Activated naive CD8-positive, alpha-beta T cell treated with anti-CD3 and anti-CD28 coated beads, Interleukin-2, amount 50 U/mL, for 24 hours (primary cell): ENCODE measurements at places on chromosomes 13 and 19.

DNA sequence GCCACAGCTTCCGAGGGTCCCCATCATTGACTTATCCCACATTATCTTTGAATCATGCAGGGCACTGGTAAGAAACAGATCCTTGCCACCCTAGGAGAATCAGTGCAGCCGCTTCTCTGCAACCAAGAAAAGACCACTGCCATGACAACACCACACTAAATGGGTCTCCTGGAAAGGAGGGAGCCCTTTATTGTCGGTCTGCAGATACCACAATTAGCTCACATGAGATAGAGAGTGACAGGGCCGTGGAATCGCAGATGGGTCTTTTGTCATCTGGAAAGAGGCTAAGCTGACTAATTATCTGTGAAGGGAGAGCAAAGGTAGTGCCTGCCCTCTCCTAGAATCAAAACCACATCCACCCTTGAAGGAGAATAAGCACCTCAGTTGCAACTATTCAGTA, 178.3 kb upstream of the MYO16 start:
- H3K4me3 ChIP-seq, result no peak overlapping the region
- no peaks in the 10 kb centered on the region for H3K4me1 ChIP-seq
- no peaks in the 10 kb centered on the region for H3K27me3 ChIP-seq

- H3K27me3 ChIP-seq, result no peaks in the 10 kb centered on the region
- H3K4me3 ChIP-seq, result no peak overlapping the region
- no peaks in the 10 kb centered on the region for H3K36me3 ChIP-seq
These were observed 482.2 kb downstream of the SLITRK5 start for GRCh38 chr13:88153353-88153752.

DNA sequence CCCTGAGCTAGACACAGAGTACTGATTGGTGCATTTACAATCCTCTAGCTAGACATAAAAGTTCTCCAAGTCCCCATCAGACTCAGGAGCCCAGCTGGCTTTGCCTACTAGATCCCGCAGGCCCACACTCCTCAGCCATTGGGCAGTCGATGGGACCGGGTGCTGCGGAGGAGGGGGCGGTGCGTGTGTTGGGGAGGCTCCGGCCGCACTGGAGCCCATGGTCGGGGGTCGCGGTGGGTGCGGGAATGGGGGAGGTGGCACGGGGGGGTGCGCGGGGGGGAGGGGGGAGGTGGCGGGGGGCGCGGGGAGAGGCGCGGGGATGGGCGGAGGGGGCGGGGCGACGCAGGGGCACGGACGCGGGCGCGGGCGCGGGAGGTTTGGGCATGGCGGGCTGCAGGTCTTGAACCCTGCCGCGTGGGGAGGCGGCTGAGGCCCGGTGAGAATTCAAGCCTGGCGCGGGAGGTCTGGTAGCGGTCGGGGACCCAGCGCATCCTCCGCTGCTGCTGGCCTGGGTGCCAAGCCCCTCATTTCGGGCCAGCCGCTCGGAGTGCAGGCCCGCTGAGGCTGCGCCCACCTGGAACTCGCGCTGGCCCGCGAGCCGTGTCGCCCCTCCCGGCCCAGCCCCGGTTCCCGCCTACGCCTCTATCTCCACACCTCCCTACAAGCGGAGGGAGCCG, 674.1 kb downstream of the SLITRK5 start:
- H3K27me3 ChIP-seq, result no peaks in the 10 kb centered on the region
- no peak overlapping the region for H3K27ac ChIP-seq
- no peaks in the 10 kb centered on the region for H3K36me3 ChIP-seq
- DNase-seq, result no peak
- H3K4me3 ChIP-seq, result no peak overlapping the region

DNA sequence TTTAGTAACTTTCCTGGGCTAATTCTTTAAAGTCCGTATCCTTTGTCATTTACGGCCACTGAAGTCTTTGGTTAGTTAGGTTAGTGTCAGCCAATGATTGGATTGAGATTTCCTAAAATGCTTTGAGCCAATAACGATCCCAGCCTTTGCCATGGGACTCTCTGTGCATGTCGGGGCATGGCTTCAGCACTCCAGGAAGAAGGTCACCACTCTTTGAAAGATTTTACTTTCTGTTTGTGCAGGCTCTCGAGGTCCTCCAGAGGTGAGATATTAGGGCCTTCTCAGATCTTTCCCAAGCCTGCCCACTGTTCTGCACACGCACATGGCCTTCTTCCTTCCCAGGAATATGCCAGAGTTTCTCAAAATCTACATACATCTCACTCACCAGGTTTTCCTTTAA, 153.7 kb upstream of the ARGLU1 start:
- no peak for DNase-seq
- H3K27me3 ChIP-seq, result no peaks in the 10 kb centered on the region
- H3K4me1 ChIP-seq, result no peaks in the 10 kb centered on the region
- no peak overlapping the region for H3K4me3 ChIP-seq
- H3K36me3 ChIP-seq, result no peaks in the 10 kb centered on the region
- no peak overlapping the region for H3K27ac ChIP-seq

- no peaks in the 10 kb centered on the region for H3K27me3 ChIP-seq
- H3K36me3 ChIP-seq, result no peaks in the 10 kb centered on the region
- DNase-seq, result no peak
- H3K27ac ChIP-seq, result no peak overlapping the region
- no peaks in the 10 kb centered on the region for H3K4me1 ChIP-seq
- no peak overlapping the region for H3K4me3 ChIP-seq
These were observed 117.4 kb downstream of the TRPC4 start for GRCh38 chr13:37752146-37752545.

- no peaks in the 10 kb centered on the region for H3K4me1 ChIP-seq
- H3K4me3 ChIP-seq, result no peak overlapping the region
- no peaks in the 10 kb centered on the region for H3K27me3 ChIP-seq
- H3K27ac ChIP-seq, result no peak overlapping the region
These were observed 29.7 kb downstream of the MCF2L start for GRCh38 chr13:112998521-112999280.

- DNase-seq, result peak; percentile 83
- H3K36me3 ChIP-seq, result no peaks in the 10 kb centered on the region
- H3K4me1 ChIP-seq, result peaks cover 19% of the 10 kb centered on the region
- no peaks in the 10 kb centered on the region for H3K27me3 ChIP-seq
- H3K27ac ChIP-seq, result peak overlapping the region; percentile 54
- H3K4me3 ChIP-seq, result peak overlapping the region; percentile 84
These were observed 3.4 kb upstream of the PRAM1 start for GRCh38 chr19:8505680-8506401.

DNA sequence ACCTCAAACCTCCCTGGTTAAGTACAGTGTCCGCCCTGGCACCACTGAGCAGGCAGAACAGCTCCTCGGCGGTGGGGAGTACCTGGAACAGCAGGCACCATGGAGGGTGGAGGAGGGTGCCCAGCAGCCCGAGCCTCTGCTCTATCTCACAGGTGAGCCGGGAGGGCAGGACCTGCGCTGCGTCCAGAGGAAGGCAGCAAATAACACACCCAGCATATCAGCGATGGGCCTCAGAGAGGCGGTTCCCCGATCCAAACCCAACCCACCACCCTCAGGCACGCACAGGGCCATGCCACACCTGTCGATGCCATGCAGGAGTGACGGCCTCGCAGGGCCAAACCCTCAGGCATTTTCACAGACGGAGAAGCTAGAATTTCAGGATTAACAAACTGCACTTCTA, 11.8 kb downstream of the PEPD start:
- no peak overlapping the region for H3K4me3 ChIP-seq
- no peaks in the 10 kb centered on the region for H3K36me3 ChIP-seq
- H3K4me1 ChIP-seq, result no peaks in the 10 kb centered on the region
- no peaks in the 10 kb centered on the region for H3K27me3 ChIP-seq

DNA sequence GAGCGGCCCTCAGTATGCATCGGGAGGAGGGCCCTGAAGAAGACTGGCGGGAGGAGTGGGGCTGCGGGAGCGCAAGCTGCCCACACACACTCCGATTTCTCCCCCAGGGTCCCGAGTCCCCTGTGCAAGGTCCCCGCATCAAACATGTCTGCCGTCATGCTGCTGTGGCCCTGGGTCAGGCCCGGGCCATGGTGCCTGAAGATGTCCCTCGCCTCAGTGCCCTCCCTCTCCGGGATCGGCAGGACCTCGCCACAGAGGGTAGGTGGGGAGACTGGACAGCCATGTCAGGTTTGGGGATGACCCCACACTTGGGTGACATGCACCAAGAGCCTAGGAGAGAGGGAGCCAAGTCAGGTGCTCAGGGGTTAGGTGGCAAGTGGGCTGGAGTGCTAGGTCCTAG, 4.7 kb downstream of the KMT2B start:
- DNase-seq, result no peak
- peaks cover 48% of the 10 kb centered on the region for H3K36me3 ChIP-seq
- H3K4me3 ChIP-seq, result no peak overlapping the region
- H3K4me1 ChIP-seq, result peaks cover 21% of the 10 kb centered on the region

- H3K27ac ChIP-seq, result no peak overlapping the region
- H3K4me1 ChIP-seq, result no peaks in the 10 kb centered on the region
- no peak overlapping the region for H3K4me3 ChIP-seq
These were observed 13.6 kb upstream of the CLASRP start for GRCh38 chr19:45025264-45025663.

DNA sequence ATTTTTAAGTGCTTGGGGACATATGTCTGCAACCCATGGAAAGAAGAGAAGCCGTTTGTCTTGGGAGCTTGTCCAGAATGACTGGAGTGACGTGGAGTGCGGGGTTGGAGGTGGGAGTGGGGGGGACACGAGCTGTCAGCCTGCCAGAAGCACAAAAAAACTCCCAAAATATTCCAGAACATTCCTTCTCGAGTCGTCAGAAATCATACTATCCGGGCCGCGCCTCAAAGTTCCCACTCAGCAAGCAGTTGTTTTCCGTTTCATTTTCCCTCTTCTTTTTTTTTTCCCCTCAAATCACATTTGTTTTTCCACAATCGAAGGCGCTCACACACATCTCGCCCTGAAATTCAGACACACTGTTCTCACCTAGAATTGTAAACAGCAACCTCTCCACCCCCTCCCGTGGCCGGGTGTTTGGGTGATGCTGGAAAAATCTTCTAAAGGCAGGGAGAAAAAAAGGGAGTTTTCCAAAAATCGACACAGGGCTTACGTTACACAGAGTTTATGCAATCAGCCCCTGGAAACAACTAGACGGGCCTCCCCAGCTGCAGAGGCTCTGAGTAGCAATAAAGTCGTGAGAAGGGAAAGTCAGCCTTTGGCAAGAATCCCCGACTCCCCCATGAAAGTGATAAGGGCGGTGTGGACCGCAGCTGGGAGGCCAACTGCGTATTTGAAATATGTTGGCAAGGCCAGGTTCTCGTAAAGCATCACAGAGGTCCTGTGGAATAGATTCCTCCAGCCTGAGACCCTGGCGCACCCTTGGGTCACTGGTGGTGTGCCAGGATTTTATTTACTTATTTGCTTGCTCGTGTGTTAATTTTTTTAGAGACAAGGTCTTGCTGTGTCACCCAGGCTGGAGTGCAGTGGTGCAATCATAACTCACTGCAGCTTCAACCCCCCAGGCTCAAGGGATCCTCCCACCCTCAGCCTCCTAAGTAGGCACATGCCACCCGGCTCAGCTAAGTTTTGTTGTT, 31.2 kb upstream of the KLF2 start:
- no peak overlapping the region for H3K27ac ChIP-seq
- H3K4me3 ChIP-seq, result no peak overlapping the region
- no peaks in the 10 kb centered on the region for H3K4me1 ChIP-seq
- H3K36me3 ChIP-seq, result no peaks in the 10 kb centered on the region

DNA sequence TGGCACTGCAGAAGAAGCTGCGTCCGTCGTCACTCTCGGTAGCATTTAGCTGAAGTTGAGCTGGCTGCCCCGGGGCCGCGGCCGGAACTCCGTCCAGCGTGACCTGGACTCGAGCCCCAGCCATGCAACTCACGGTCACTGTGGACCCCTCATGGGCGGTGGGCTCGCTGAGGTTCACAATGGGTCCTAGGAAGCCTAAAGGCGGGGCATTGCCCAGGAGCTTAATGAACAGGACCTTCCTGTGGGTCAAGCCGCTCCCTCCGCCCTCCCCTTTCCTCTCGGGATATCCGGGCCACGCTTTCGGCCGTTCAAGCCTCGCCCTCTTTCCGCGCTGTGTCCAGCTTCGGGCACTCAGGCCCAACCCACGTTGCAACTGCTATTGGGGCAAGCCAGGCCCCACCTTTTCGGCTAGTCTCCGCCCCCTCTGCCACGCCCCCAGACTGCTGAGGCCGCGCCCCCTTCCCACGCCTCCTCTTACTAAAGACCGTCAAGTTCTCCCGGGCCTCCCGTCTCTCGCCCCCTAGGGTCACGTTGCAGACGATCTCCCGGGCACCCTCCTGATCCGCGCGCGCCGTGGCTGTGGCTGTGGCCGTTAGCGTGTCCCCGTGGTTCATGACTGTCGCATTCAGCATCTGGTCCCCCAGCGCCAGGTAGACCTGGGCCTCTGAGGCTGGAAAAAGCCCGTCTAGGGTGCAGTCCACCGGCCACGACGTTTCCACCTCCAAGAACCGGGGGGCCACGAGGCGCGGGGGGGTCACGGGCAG, 1.4 kb upstream of the RAVER1 start:
- no peaks in the 10 kb centered on the region for H3K27me3 ChIP-seq
- peak; percentile 78 for DNase-seq
- no peak overlapping the region for H3K27ac ChIP-seq
- peaks cover 28% of the 10 kb centered on the region for H3K36me3 ChIP-seq
- H3K4me1 ChIP-seq, result peaks cover 58% of the 10 kb centered on the region
- peak overlapping the region; percentile 98 for H3K4me3 ChIP-seq

- H3K4me1 ChIP-seq, result no peaks in the 10 kb centered on the region
- no peaks in the 10 kb centered on the region for H3K36me3 ChIP-seq
- no peak for DNase-seq
- no peak overlapping the region for H3K4me3 ChIP-seq
These were observed 465.8 kb downstream of the OLFM4 start for GRCh38 chr13:53494406-53494805.

DNA sequence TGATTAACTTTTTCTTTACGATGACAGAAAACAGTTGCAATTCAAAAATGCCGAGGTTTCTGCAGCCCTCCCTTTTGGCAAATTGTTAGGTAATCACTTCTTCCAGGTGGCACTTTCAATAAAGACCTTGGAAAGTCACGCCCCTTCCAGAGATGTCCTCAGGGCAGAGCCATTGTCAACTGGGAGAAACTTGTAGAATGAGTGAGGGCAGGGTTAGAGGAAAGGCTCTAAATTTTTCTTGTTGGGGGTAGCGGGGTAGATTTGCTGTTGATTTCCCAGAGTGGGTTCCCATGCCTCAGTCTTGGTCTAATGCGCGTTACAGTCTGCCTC, 421.1 kb downstream of the FGF9 start:
- DNase-seq, result no peak
- no peaks in the 10 kb centered on the region for H3K27me3 ChIP-seq
- peaks cover 9% of the 10 kb centered on the region for H3K36me3 ChIP-seq
- H3K27ac ChIP-seq, result no peak overlapping the region
- H3K4me1 ChIP-seq, result peaks cover 28% of the 10 kb centered on the region
- H3K4me3 ChIP-seq, result no peak overlapping the region

- H3K36me3 ChIP-seq, result no peaks in the 10 kb centered on the region
- peak; percentile 86 for DNase-seq
- peaks cover 14% of the 10 kb centered on the region for H3K27me3 ChIP-seq
- no peak overlapping the region for H3K27ac ChIP-seq
- H3K4me3 ChIP-seq, result peak overlapping the region; percentile 69
These were observed 41.4 kb downstream of the LYL1 start for GRCh38 chr19:13060964-13061927.

DNA sequence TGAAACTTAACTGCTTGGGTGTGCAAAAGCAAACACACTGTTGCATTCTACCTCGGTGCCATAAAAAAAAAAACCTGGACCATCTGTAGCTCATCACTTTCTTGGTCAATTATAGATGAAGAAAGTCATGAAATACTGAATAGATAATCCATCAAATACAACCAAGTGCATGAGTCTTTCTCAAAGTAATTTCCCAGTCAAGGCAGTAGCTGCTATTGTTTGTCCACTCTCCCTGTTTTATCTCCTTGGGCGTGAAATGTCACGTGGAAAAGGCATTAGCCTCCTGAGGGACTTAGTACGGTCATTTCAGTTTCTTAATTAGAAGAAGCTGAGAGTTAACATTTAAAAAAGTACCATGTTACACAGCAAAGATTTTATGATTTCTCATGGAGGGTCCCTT, 1697.9 kb downstream of the PCDH9 start:
- no peak overlapping the region for H3K27ac ChIP-seq
- no peak overlapping the region for H3K4me3 ChIP-seq
- no peaks in the 10 kb centered on the region for H3K27me3 ChIP-seq
- no peak for DNase-seq
- H3K36me3 ChIP-seq, result no peaks in the 10 kb centered on the region
